Neuronal stem cell (in vitro differentiated cells): ENCODE measurements at places on chromosomes 7 and 10.
A peak's percentile ranks its signal among the peaks of the same experiment; 100 is the strongest.

GRCh38 chr7:28433699-28434219, 21.4 kb downstream of the CREB5 start:
- peak; percentile 9 for DNase-seq

DNA sequence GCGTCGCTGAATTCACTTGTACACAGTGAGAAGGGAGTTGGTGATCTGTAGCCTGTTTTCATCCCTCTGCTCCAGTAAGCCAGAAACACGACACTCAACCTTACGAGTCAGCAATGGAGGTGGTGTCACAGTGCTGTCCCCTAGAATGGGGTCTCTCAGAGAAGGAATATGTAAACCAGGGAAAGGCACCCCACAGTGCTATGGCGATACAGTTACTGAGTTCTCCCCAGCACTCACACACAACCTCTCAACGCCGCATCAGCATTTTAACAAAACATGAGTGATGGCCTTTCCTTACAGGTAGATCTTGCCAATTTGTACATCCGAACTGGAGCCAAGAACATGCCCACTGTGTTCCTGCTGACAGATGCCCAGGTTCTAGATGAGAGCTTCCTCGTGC, 196.3 kb downstream of the CDCA7L start:
- DNase-seq, result no peak

- no peak for DNase-seq
These were observed 30.6 kb downstream of the SEC61G start for GRCh38 chr7:54728411-54728810.

DNA sequence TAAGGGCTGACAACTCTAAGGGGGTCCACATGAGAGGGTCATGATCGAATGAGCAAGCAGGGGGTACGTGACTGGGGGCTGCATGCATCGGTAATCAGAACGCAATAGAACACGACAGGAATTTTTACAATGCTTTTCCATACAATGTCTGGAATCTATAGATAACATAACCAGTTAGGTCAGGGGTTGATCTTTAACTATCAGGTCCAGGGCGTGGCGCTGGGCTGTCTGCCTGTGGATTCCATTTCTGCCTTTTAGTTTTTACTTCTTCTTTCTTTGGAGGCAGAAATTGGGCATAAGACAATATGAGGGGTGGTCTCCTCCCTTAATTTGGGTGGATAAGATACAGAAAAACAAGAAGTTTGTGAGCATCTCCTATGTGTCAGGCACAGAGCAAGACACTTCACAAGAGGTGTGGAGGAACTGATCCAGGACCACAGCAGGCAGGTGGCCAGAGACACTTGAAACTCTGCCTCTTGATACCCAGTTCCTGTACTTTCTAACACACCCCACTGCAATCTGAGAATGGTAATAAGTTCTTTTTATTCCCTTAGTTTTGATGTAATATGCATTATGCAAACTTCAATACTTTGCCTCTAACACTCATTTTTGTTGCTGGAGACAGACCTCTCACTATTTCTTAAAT, 18.0 kb upstream of the MRLN start:
- DNase-seq, result no peak

GRCh38 chr7:100091411-100092181, 2.8 kb downstream of the COPS6 start:
- DNase-seq, result no peak

GRCh38 chr7:91047636-91048035, 216.6 kb upstream of the FZD1 start:
- DNase-seq, result no peak

DNA sequence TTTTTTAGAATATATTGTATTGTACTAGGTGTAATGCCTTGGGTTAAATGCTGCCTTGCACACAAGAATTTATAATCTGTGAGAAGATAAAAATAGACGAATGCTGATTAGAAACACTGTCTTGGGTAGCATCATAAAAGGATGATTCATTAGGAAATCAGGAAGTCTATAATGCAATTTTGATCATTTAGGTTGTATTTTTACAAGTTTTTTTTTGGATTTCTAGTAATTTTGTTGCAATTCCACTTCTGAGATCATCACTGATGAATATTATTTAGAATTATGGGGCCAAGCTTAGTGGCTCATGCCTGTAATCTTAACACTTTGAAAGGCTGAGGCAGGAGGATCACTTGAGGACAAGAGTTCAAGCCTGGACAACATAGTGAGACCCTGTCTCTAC, 29.6 kb downstream of the WBP1L start:
- DNase-seq, result no peak

- no peak for DNase-seq
These were observed 7.6 kb upstream of the CD36 start for GRCh38 chr7:80630608-80631405.

- DNase-seq, result no peak
These were observed 25.1 kb downstream of the PLEKHS1 start for GRCh38 chr10:113776553-113776952.

DNA sequence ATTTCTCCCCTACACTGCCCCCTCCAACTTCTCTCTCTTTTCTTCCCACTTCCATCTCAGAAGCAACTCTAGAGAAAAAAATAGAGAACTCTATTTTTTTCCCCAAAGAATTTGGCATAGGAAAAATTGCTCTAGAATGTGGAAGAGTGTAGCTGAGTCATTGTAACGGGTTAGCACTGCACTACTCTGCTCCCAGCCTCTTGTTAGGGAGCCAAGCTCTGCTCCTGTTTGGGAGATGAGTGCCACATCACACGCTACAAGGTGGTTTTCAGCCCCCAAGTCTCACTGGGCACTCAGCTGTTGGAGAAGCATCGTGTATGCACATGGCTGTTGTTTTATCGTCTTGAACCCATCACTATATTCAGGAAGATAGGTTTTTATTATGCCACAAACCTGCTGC, 136.4 kb downstream of the BMPER start:
- DNase-seq, result no peak

DNA sequence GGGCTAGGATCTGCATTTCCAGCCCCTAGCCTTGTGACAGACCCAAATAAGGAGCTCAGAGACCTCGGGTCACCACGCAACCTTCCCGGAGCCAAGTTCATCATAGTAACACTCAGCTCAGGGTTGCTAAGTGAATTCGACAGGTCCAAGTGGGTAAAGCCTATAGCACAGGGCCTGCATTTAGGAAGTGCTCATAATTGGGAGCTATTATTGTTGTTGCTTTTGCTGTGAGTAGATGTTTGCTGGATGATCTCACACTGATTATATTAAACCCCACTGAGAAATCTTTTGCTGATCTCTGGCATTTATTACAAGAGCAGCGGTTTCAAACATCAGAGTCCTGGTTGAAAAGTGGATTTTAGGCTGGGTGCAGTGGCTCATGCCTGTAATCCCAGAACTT, 20.3 kb upstream of the SAR1A start:
- DNase-seq, result no peak

DNA sequence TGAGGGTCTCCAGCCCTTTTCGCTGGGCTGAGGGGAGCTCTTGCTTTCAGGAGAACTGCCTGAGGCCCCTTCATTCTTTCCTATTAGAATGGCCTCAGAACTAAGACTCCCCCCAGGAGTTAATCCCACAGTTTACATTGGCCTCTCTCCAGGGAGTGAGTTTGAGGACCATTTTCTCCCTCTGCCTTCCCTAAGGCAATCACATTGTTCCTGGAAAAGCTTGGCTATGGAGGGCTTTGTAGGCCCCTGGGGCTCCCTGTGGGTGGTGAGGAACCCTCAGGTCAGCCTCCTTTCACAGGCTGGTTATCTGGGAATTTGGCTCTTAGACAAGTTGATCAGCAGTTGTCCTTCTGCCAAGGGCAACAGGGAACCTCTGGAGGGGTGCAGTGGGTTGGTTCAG, 343.7 kb downstream of the RPS24 start:
- DNase-seq, result no peak

DNA sequence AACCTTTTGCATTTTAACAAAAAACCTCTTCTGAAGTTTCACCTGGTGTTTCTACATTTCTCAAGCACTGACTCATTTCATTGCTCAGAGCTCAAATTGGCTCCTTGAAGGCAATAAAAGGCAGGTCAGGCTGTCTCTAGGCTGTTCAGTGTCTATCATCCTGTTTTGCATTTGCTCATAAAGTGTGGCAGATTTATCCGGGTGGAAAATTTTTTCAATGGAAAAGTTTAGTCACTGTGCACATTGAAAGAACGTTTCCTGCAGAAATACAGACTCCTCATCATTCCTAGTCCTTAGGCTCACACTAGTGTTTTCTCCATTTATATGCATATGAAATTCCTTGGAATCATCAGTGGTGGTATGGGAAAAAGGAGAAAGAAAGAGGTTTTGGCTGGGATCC, 114.2 kb upstream of the DGKB start:
- DNase-seq, result no peak

- DNase-seq, result no peak
These were observed 313.1 kb upstream of the RNF32 start for GRCh38 chr7:156327474-156327873.

DNA sequence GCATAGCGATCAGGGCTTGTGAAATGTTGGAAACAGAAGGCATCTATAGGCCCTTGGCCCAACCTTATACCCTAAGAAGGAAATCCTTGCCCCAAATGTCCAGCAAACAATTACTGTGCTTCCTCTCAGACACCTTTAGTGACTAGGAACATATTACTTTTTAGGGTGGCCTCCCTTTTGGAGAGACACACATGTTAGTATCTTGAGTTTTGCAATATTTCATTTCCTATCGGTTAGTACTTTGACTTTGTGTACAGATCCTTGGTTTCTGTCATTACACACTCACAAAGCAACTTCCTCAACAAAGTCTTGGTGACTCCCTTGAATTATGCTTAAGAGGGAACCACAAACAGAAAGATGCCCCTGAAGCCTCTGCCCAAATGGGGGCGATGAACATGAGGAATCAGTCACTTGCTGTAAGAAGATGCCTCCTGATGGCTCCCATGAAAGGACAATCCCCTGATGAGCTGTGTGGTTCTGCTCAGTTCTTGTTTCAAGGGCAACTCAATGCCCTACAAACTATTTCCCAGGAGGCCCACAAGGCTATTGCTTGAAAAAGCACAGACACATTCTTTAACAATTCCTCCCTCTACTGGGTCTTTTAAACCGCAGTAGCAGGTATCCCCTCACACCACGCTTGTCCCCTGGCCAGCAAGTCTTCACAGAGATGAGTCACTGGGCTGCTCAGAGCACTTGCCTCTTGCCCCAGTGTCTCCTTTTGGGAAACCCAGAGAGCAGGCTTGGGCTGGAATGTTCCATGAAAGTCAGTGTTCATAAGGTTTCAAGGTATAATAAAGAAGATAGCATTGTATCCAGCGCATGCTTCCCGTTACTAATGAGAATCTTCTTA, 196.2 kb downstream of the FANK1 start:
- no peak for DNase-seq
